Stomach (tissue), 19 donors: ENCODE measurements at places on chromosomes 1 and 21.

DNA sequence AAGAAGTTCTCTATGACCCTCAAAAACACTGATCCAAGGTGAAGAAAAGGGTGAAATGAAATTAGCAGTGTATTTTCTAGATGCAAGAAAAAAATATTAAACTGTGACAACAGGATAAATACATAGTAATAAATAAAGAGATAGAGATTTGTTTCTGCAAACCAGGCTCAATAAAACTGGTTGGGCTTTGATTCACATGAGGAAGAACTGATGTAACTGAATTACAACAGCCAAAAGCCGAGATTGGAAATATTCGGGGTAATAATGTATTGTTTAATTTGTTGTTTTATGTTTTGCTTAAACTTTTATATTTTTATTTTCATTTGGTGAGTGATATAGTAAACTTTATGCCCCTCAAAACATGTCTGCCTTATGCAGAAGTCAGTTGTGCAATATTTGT, 285.0 kb downstream of the BRINP3 start:
- no peak for DNase-seq

GRCh38 chr1:73674945-73675561, 522.9 kb downstream of the LRRIQ3 start:
- DNase-seq: peak; percentile 21

GRCh38 chr1:113073479-113073950, 517 bp downstream of the LRIG2 start:
- DNase-seq: peak; percentile 52

DNA sequence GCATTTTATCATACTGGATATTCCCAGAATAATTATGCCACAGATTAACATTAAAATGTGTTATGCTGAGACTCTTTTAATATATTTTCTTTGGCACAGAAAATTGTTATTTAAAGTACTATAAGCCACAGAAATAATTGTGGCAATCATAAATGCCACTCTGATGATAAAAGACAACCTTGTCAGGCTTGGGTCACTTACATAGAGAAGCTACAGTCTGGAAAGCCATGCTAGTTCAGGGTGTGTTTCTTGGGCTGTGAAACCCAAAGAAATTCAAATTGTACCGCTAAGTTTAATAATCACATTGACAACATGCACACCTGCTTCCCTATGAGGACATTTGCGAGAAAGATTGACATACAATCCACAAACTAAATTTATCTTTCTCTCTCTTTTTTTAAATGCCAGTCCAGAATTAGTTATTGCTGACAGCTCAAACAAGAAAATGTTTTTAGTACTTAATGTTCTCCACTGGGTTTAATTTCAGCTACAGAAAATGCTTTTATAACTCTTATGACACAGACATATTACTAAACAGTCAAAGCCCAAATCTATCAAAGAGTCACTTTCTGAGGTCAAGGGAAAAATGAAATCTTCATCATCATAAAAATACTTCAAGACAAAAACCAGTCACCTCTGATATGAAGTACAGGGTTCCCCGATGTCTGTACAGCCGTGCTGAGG, 38.7 kb downstream of the TTC13 start:
- DNase-seq: no peak

GRCh38 chr1:181112071-181112929, 23.8 kb downstream of the IER5 start:
- peak; percentile 74 for DNase-seq

GRCh38 chr1:224454402-224455055, 19.9 kb upstream of the WDR26 start:
- DNase-seq: peak; percentile 82

DNA sequence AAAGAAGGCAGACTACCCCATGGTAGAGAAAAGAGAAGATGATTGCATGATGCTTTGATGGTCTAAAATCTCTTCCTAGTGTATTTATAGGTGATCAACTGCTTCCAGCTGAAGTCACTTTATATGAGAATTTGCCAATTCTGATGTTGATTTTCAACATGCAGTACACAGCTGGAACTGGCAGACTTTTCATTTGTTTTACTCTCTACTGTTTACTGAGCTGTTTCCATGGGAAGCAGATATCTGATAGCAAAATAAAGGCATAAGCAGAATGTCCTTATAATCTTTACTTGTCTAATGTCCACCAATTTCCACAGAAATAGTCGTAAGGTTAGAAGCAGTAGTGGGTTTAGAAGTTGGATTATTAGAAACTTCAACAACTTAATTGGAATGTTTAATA, 74.9 kb downstream of the SYDE2 start:
- DNase-seq: peak; percentile 46

DNA sequence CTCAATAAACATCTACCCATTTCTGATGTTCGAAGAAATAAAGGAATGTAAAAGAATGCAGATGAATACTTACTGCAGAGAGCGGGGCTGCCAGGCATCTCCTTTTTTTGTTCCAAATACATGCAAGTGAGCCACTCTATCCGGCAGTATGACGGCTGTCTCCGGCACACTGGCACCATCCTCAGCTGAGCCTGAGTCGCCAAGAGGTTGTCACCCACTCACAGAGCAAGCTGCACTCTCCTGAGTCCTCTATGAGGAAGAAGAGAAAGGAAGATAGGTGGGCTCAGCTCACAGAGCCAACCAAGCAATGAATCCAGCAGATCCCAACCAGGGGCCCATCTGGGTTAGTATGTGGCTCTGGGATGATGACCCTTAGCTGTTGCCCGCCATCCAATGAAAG, 65.3 kb downstream of the CD46 start:
- no peak for DNase-seq

DNA sequence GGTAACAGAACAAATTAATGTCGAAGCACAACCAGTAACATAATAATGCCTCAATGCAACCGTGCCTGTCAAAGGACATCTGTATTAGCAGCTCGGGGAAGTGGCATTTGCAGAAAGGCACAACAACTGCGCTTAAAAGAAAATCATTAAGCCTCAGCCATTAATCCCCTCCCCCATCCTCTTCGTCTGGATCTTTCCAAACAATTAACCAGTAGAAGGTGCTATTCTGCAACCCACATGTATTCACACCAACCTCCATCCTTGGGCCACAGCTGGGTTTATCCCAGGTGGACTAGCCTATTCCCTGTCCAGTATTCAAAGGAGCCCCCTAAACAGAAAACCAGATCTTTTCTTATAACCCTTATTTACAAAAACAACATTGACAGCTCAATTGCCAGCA, 2.6 kb downstream of the RERE start:
- DNase-seq: peak; percentile 68

DNA sequence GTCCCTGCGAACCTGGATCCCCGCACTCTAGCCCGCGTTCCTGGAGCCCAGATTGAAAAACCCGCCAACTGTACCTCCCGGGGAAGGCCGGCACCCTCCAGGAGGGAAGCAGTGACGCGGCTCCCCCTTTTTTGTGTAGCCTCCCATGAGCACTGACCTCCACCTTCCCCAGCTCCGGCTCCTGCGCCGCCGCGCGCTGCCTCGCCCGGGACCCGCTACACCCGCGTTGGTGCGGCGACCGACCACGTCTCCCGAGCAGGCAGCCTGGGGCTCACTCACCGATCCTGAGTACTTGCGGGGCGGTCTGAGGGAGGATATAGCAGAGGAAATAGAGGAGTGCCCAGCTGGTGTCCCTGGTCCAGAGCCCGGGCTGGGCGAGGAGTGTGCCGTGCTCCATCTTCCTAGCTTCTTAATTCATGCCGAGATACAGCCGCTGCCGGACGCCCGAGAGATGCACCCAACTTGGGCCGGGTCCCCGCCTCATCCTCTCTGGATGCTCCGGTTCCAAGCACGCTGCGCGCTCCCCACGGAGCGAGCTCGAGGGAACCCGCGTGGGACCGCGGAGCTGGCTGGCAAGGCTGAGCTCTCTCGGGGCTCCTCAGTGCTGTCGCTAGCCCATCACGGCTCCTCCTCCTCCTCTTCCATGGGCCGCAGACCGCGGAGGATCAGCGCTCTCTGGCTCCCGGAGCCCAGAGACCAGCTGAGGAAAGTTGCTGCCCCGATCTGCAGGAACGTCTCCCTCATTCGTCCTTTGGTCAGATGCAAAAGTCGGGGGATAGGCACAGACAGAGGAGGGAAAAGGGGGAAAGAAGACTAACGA, 482 bp downstream of the GRIK1 start:
- no peak for DNase-seq

GRCh38 chr1:173475564-173476196, 1.5 kb upstream of the PRDX6 start:
- peak; percentile 39 for DNase-seq

DNA sequence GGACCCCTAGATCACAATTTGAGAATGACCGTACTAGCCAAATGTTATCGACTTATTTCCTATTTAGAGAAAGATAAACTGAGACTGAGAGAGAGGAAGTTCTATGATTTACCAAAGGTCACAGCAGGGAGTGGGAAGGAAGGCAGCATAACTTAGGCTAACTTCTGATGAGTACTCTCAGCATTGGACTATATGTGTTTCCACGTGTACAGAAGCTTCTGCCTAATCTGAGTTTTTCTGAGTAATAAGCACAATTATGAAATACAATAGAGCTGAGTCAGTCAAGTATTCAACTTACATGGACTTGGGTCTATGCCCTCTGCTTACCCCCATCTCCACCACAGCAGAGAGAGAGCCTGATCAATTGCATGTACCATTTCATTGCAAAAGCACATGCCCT, 88.1 kb upstream of the HIVEP3 start:
- DNase-seq: no peak

GRCh38 chr1:16644193-16644481, 22.6 kb downstream of the RNU1-3 start:
- DNase-seq: no peak

DNA sequence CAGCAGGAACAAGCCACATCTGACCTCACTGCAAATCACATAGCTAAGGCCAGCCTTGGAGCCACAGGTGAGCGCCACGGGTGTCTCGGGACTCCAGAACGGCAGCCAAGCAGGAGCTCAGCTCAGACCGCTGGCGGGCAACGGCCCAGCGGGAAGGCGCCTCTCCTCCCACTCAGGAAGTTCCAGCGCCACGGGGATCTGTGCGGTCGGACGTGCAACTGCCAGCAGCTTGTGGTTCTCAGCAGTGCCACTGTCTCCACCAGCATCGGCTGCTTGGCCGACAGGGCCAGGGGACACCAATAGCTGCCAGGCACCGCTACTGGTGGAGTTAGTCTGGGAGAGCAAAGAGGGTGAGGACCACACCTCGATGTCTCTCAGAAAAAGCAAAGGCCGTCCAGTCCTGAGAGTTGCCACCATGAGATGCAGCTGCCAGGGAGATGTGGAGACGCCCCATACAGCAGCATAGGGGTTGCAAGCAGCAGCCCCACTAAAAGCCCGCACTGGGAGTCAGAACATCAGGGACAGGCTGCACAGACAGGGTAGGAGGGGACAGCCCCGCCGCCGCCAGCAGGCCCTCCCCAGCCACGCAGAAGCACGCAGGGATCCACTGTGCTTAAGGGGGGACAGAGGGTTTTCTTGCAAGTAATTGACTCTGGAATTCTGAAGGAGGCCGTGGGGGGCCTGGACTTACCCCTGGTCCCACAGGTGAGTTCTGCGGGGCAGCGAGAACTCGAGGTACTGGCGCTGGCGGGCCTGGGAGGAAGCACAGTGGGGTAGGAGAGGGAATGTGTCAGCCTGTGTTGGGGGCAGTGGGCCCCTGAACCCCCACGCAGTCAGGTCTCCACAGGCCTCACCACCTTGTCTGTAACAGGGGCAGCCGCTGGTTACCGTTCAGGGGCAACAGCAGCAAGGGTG, 83.5 kb downstream of the NPHP4 start:
- DNase-seq: no peak

- DNase-seq: no peak
These were observed 82.2 kb downstream of the MDM4 start for GRCh38 chr1:204598319-204598969.
